NCI-H526 (cell line): ENCODE measurements at places on chromosomes 11 and 22.
A peak's percentile ranks its signal among the peaks of the same experiment; 100 is the strongest.

GRCh38 chr11:9575260-9576240, 2.1 kb downstream of the WEE1 start:
- peak; percentile 92 for DNase-seq

DNA sequence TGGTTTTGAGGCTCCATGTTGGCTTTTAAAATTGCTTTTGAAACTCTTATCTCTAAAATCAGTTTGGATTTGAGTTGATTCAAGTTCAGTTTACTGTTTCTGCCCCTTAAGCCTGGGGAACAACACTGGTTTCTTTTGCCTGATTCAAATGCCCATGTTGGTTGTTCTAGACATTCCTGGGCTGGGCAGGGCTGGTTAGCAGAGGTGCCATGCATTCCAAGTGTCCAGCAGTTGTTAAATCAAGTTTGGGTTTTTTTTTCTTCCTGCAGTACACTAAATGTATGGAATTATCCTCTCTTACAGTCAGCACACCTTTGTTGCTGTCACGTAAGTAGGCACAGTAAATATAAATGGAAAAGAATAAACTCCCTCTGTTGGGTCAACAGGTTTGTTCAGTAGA, 67.2 kb upstream of the MTMR2 start:
- no peak for DNase-seq

- no peak for DNase-seq
Observed at GRCh38 chr22:17098379-17098819, 13.6 kb downstream of the IL17RA start.

- DNase-seq = no peak
Observed at GRCh38 chr22:41681616-41682015, 7.1 kb downstream of the SNU13 start.

- no peak for DNase-seq
Observed at GRCh38 chr11:36719358-36720107, 121.5 kb upstream of the RAG2 start.

DNA sequence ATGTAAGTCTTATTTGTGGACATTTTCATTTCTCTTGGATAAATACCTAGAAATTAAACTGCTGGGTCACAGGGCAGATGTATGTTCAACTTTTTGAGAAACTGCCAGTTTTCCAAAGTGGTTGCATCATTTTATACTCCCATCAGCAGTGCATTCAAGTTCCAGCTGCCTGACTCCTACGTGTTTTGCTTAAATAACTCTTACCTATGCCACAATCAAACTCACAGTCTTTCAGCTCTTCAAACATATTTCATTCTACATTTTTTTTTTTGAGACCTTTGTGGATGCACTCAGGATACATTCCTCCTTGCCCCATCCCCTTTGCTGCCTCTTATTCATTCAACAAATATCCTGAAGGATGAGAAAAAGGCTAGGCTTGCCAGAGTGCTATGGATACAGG, 9.2 kb downstream of the TCF20 start:
- no peak for DNase-seq

- DNase-seq = peak; percentile 91
Observed at GRCh38 chr22:36641902-36642640, 61.5 kb downstream of the CACNG2 start.

DNA sequence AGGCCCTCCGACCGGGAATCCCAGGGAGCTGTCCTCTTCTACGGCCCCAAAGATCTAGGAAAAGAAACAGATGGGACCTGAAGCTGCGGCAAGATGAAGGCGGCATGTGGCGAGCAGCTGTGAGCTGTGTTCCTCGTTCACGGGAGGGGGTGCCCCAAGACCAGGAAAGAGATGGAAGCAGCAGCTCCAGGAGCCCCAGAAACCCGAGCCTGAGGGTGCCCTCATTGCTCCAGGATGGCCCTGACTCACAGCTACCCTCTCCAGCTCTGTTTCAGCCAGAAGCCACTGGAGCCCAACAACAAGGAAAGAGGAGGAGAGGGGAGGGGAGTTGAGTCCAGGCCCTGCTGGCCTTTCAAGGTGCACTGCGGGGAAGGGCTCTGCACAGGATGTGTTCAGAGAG, 23.7 kb upstream of the NAP1L4 start:
- no peak for DNase-seq

DNA sequence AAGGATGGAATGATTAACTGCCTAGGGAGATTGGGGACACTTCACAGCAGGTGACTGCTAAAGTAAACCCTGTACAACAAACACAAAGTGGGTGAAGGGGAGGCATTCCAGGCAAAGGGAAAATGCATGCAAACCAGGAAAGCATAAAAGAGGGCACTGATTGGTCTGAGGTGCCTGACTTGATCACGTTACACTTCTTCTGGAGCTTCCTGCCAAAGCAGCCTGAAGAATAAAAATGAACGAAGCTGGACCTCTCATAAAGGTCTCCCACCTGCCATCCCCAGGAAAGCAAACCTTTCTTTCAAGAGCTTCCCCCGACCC, 46.7 kb upstream of the SCUBE2 start:
- DNase-seq = peak; percentile 38

DNA sequence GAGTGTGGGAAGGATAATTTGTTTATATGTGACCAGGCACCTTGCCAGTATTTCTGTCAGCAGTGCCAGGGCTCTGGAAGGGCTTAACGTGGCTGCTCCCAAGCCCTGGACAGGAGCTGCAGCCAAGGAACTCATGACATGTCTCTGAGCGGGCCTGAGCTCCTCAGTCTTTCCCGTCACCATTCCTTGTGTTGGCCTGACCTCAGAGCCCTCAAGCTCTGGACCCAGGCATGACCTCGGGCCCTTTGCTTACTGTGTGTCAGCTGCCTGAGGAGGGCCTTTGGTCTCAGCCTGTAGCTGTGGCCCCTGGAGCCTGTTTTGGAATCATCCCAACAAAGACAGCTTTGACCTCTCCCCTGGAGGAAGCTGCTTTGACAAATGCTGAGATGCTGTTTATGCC, 264.1 kb upstream of the PLET1 start:
- DNase-seq = no peak

GRCh38 chr22:19679522-19680101, 34.7 kb upstream of the SEPTIN5 start:
- DNase-seq = no peak

DNA sequence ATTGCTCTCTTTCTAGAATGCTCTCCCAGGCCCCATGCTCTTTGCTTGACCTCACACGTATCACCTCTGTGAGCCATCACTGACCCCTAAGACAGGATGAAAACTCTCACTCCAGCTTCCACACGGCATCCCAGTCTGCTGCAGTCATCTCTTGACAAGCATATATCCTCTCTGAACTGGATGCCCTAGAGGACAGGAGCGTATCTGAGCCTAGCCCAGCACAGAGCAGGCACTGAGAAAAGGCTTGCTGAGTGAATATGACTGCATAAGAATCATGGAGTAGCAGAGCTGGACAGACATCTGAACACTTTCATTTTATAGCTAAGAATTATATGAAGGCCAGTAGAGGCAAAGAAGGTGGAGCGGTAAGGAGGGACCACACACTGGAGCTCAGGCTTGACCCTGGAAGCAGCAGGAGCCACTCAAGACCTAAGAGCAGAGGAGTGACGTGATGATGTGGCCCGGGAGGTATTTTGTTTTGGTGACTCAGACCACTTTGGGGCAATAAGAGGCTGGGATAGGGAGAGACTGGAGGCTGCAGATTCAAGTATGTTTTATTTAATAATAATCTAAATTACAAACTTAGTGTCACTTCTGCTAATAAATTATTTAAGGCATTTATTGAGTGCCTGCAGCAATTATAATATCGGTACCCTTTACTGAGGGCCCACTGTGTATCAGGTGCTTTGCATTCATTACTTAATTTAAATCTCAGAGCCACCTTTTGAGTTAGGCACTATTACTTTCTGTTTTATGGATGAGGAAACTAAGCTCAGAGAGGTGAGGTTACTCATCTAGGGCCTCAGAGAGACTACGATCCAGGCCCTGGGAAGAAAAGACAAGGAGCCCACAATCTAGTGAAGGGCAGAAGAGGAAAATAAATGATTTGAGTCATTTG, 42.6 kb downstream of the MAP6 start:
- no peak for DNase-seq

GRCh38 chr22:23072077-23072910, 2.0 kb downstream of the GNAZ start:
- DNase-seq = no peak

DNA sequence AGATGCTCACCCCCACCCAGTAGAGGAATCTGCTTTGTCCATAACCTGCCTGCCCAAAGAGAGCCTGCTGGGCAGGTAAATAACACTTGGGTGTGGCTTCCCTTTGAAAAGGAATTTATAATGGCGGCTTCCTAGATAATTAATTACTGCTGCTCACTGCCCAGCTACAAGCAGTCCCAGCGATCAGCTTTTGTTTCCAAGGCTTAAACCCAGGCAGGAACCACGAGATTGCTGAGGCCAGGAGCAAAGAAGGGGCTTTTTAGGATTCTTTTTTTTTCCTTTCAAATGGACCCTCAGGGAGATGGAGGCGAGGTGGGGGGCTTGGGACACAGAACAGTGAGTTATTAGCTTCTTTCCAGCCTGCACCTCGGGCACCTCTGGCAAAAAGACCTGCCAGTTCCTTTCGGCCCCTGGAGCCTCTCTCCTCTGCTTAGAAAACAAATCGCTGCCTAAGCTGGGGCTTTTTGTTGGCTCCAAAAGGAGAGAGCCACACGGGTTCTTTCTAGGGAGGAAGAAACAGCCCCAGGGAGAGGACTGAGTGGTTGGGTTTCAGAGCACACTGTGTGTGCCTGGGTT, 107.2 kb downstream of the TSPAN18 start:
- no peak for DNase-seq

DNA sequence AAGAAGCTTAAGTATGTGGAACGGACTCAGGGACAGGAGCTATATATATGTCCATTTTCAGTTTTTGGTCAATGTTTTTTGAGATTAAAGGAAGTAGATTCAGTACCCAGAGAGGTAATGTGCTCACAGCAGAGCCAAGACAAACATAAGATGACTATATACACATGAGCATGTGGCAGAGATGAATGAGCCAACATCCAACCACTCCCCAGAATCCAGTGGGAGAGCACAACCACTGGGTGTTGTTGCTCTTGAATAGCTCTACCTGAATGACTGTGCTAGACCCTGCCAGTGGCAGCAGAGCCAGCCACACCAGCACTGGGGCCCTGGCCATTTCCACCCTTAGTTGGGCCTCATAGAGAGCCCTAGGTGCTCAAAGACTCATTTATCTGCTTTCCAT, 10.7 kb upstream of the SYTL2 start:
- no peak for DNase-seq

DNA sequence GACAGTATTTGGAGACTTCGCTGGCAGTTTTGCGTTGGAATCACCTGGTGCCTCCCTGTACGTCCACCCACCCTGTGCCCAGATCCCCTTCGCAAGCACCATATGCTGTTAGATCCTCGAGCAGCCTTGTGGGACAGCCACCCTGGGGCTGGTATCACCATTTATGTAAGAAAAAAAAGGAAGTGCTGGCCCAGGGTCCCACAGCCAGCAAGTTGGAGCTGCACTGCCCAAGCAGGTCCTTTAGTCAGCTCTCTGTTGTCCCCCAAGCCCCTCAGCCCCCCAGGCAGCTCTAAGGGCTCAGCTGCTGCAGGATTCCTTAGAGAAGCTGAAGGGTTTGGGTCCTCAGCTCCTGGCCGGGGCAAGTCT, 80.3 kb downstream of the FBLN1 start:
- DNase-seq = no peak

DNA sequence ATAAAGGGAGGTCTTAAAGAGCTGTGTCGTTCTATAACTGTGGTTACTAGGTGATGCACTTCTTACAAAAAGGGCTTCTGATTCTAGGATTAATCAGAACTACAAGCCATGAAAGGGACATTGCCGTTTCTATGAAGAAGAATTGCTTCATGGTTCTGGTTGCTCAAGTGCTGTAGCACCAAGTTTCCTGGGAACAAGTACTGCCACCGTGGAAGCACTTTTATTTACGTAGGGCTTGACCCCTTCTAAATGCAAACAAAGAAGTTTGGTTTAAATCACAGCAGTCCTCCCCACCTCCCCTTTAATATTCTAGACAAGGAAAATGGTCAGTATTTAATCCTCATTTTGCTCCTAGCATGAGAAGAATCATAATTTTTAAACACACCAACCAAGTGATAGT, 9.8 kb downstream of the YAP1 start:
- no peak for DNase-seq

- DNase-seq = no peak
Observed at GRCh38 chr11:81892770-81893635, 840.7 kb downstream of the FAM181B start.

GRCh38 chr11:9568854-9569587, 4.4 kb upstream of the WEE1 start:
- peak; percentile 97 for DNase-seq

DNA sequence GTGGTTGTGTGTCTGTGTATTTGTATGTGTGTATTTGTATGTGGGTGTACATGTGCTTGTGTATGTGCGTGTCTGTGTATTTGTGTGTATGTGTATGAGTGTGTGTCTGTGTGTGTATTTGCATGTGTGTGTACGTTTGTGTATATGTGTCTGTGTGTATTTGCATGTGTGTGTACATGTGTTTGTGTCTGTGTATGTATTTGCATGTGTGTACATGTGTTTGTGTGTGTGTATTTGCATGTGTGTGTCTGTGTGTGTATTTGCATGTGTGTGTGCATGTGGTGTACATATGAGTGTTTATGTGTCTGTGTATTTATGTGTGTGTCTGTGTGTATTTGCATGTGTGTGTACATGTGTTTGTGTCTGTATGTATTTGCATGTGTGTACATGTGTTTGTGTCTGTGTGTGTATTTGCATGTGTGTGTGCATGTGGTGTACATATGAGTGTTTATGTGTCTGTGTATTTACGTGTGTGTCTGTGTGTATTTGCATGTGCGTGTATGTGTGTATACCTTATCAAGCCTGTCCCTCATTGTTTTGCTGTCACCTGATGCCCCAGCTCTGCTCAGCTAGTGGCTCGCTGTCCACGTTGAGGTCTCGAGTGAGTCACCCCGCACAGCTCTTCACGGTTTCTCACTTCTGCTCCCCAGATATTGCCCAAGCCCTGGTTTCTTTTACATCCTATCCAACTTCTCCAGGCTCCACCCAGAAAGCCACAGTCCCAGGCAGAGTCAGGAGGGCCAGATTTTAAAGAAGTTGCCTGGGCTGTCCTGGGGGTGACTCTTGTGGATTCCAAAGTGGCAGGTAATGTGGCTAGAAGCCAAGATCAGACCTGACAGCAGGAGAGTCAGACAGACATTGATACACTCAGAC, 15.2 kb downstream of the MB start:
- no peak for DNase-seq

DNA sequence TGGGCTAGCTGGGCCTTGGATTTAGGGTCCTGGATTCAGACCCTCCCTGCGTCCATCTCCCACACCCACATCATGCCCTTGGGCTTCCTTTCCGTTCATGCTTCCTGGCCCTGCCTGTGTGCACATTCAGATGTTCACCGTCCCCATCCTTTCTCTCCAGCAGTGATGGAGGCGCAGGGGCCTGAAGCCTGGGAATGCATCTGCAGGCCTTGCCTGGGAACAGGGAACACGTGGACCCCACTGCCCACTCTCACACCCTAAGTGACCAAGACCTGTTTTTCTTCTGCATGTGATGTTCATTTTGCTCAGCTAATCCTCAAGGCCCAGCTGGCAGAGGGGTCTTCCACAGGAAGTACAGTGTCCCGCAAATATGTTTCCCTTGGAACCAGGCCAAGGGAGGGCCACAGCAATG, 91.6 kb upstream of the PARVA start:
- DNase-seq = no peak

DNA sequence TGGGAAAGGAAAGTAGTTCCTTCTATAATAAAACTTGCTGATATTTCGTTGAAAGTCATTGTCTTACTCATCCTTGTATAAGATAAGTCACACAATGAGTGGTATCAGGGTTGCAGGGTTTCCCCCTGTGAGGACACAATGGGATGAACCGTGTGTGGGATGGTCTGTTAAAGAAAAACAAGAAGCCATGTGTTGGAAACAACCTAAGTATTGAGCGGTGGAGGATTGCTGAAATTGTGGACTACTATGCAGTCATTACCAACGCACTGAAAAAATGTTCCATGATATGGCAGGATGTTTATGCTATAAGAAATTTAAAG, 28.6 kb downstream of the PTPRJ start:
- DNase-seq = no peak
